ENCODE measurements at places on chromosomes 11 and 22.
A peak's percentile ranks its signal among the peaks of the same experiment; 100 is the strongest.

DNA sequence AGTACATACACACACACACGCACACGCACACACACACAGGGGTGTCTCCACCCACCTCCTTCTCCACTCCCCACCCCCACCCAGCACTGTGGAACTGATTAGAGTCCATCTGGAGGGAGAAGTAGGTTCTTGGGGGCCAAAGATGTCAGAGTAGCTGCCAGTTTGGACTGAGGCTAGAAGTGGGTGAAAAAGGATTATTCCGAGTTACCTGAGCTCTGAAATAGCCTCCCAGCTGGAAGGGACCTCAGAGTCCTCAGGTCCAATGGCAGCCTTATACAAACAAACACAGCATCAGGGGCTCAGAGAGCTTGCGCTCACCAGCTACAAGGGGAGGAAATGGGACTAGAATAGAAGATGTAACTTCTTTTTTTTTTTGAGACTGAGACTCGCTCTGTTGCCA lies 20.8 kb downstream of the IL10RA start:
- no peak for DNase-seq

- DNase-seq, result peak; percentile 9
These were observed 8.9 kb downstream of the HIRA start for GRCh38 chr22:19422440-19423301.

- no peak for DNase-seq
These were observed 331.6 kb upstream of the ANO5 start for GRCh38 chr11:21861314-21861713.

- DNase-seq, result no peak
These were observed 21.9 kb downstream of the TP53I11 start for GRCh38 chr11:44928816-44929215.

GRCh38 chr11:93821617-93822016 lies 28.8 kb downstream of the VSTM5 start:
- DNase-seq, result no peak

DNA sequence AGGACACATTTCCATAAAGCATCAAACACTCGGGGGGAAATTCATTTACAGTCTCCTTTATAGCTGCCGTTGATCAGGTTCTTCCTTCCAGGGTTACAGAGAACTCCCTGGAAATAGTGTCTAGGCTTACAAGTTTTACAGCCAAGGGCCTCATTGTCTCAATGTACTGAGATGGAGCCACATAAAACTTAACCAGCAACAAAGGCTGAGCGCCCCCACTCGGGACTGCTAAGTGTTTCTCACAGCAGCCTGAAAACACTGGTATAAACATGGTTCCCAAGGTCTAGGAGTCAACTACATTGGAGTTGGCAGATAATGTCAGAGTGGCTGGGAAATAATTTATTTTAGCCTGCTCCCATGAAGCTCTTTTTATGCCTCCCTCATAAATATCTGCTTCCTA lies 686.2 kb downstream of the OPCML start:
- no peak for DNase-seq

DNA sequence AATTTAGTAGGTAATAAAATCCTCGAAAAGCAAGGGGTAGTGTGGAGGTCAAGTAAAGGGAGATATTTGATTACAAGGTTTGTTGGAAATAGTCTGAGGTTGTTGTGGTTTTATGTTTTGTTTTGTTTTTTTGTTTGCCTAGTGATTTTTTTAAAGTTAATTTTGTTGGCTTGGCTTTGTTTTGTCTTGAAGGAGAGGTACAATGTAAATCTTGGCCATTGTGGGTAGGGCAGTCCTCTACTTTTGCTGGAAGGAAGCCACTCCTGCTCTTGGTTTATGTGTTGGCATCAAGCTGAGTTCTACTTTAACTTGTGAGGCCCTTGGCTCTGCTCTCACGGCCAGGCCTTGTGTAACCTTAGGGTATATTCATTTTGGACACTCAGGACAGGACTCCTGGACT lies 3.2 kb downstream of the AMOTL1 start:
- DNase-seq, result peak; percentile 40

DNA sequence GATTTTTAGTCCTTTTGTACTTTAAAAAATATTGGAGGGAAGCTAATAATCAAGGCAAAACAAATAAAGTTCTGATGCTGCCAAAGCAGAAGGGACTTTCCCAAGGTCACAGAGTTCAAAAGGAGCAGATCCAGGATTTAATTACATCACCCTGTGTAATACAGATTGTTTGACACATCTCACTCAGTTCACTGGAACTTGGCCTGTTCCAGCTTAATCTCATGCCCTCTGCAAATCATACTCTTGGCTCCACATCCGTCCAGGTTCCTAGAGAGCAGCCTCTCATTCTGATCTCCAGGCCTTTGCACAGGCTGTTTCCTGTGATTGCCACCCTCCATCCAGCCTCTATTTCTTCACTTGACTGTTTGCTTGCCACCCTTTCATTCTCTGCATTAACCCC lies 151.7 kb downstream of the SPON1 start:
- no peak for DNase-seq

- no peak for DNase-seq
These were observed 27.1 kb downstream of the CYTH4 start for GRCh38 chr22:37309211-37310074.

GRCh38 chr11:134258577-134258976 lies 5.2 kb downstream of the ACAD8 start:
- no peak for DNase-seq

DNA sequence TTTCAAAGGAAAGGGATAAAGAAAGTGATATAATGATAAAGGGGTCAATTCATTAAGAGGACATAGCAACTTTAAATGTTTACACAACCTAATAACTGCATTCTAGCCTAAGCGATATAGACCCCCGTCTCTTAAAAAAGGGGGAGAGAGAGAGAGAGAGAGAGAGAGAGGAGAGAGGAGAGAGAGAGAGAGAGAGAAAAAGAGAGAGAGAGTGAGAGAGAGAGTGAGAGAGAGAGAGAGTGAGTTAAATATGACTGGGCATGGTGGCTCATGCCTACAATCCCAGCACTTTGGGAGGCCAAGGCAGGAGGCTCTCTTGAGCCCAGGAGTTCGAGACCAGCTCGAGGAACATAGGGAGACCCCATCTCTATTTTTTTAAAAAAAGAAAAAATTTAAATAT lies 90.2 kb upstream of the GAL start:
- no peak for DNase-seq

DNA sequence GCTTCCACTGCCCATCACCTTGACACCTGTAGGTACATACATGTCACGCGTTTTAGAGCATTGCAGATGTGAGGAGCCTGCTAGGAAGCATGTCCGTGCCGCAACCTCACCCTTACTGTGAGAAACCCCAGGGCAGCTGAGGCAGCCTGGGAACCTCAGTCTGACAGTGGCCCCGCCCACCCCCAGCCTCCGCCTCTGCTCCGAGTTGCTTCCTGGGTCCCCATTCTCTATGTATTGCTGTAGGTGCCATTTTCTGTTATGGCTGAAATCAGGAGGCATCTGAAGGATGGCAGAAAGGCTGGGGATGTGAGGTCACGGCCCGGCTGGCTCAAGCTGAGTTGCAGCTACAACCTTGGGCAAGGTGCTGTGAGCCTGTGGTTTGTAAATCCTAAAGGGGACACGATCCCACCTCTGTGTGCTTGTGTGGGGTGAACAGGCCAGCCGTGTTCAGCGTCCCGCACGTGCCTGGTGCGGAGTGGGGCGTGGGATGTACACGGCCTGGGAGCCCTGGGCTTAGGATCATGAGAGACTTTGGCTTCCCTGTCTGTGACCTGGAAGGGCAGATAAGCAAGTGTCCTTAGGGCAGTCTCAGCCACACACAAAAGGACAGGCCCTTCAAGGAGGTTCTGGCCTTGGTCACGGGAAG lies 102.7 kb downstream of the PHF21B start:
- no peak for DNase-seq

- DNase-seq, result no peak
These were observed 90.1 kb downstream of the CCDC83 start for GRCh38 chr11:85945296-85945695.

- no peak for DNase-seq
These were observed 168.1 kb downstream of the ST3GAL4 start for GRCh38 chr11:126523441-126524205.

DNA sequence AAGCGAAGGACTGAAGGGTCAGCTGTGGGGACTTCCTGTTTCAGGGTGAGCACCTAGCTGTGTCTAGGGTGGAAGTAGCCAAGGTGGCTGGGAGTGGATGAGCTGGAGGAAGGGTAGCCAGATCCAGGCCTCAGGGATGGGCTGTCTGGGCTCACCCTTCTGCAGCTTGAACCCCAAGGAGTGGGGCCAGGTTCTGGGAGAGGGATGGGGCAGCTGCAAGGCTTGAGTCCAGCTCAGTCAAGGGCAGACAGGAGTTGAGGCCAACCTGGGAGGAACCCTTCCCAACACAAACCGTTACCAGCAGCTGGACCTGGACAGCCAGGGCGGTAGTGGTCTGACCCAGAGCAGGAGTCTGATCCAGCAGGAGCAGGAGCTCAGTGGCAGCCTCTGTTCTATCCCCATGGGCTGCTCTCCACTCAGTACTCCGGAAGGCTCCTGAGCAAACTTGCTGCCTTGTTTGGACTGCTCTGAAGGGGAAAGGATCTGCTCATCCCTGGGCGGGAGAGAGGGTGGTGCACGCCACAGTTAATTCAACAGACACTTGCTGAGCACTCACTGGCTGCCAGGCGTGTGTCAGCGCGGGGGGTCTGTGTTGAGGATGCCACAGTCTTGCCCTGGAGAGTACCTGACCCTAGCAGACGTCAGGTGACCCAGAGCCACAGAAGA lies 53.8 kb upstream of the THY1 start:
- DNase-seq, result no peak

- no peak for DNase-seq
These were observed 6.8 kb downstream of the SAC3D1 start for GRCh38 chr11:65047581-65048422.

GRCh38 chr11:88345949-88346348 lies 8.4 kb upstream of the CTSC start:
- DNase-seq, result no peak

DNA sequence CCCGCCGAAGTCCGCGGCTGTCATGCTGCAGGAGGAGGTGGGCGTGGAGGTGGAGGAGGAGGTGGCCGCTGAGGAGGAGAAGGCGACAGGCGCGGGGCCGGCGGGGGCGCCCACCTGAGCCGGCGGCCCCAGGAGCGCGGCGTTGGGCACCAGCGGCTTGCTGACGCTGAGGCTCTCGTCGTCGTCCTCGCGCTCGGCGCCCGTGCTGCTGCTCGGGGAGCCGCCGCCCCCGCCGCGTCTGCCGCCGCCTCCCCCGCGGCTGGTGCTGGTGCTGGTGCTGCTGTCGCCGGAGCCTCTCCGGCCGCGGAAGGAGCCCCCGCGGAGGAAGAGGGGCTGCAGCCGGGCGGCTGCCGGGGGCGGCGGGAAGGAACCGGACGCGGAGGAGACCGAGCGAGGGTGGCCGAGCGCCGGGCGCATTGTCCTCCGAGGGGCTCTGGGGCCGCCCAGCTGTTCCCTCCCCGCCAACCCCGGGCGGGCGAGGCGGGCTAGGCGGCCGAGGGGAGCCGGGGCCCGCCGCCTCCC lies 388 bp downstream of the TMEM121B start:
- no peak for DNase-seq

- peak; percentile 90 for DNase-seq
These were observed 12.7 kb downstream of the MYO18B start for GRCh38 chr22:25754527-25755202.

DNA sequence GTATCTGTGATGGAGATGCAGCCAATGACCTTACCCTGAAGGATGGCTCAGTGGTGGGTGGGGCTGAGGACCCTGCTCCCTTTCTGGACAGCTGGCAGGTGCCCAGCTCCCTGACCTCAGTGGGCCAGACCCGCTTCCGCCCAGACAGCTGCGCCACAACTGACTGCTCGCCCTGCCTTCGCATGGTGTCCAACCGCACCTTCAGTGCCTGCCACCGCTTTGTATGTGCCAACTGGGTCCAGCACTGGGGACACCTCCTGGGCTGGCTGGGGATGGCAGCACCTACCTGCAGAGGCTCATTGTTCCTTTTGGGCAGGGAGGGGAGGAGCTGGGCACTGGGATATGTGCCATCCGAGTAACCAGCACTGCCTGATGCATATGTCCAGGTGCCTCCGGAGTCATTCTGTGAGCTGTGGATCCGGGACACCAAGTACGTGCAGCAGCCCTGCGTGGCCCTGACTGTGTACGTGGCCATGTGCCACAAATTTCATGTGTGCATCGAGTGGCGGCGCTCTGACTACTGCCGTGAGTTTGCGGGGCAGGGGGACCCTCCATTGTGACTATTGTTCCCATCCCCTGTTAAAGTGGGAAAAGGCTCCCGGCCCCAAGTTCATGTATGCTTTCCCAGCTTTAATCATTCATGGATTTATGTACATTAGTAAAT lies 84.8 kb downstream of the OTOG start:
- DNase-seq, result no peak

GRCh38 chr22:45804986-45805325 lies 133.3 kb downstream of the ATXN10 start:
- peak; percentile 95 for DNase-seq

DNA sequence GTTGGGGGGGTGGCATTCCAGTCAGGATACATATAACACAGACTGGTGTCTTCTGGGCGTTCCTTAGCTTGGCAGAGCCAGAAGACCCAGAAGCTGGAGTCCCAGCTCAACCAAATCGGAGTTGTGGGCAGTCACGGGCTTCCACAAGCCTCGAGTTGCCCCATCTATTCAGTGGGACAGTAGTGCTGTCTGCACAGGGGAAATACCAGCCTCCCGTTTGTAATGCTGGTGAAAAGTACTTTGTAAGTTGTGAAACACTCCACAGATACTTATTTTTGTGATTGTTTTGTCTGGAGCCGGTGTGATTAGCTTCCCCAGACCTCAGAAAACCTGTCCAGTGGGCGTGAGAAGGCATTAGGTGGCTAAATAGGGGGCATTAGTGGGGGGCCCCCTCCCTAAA lies 13.6 kb downstream of the DGKZ start:
- no peak for DNase-seq

GRCh38 chr11:89490981-89491690 lies at the start of gene NOX4:
TSS of gene NOX4 (minus strand) at chr11:89491375. CDS start at chr11:89491246, 129 bp downstream.
- DNase-seq, result peak; percentile 76

GRCh38 chr22:42091455-42091782 lies 847 bp upstream of the NDUFA6 start:
- DNase-seq, result no peak

DNA sequence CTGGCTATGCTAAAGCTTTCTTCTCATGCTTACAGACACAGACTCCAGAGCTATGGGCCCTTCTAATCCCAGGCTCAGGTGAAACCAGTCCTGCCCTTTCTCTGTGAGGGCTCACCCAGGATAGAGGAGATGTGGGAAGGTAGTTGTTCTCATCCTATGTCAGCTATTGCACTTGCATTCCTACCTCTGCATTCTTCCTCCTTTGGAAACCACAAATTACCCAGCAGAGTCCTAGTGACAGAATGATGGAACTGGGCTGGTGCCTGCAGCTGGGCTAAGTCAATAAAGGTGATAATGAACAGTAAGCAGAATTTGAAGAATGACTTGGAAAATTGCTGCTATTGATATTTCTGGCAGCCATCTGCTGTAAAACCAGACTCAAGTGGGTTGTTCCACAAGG lies 560.0 kb downstream of the TMEM135 start:
- DNase-seq, result no peak

GRCh38 chr22:24965822-24966626 lies 13.5 kb downstream of the KIAA1671 start:
- DNase-seq, result peak; percentile 57

Measured in astrocyte of the spinal cord (primary cell).